Calu3 (cell line): ENCODE measurements at places on chromosomes 1 and 21.

DNA sequence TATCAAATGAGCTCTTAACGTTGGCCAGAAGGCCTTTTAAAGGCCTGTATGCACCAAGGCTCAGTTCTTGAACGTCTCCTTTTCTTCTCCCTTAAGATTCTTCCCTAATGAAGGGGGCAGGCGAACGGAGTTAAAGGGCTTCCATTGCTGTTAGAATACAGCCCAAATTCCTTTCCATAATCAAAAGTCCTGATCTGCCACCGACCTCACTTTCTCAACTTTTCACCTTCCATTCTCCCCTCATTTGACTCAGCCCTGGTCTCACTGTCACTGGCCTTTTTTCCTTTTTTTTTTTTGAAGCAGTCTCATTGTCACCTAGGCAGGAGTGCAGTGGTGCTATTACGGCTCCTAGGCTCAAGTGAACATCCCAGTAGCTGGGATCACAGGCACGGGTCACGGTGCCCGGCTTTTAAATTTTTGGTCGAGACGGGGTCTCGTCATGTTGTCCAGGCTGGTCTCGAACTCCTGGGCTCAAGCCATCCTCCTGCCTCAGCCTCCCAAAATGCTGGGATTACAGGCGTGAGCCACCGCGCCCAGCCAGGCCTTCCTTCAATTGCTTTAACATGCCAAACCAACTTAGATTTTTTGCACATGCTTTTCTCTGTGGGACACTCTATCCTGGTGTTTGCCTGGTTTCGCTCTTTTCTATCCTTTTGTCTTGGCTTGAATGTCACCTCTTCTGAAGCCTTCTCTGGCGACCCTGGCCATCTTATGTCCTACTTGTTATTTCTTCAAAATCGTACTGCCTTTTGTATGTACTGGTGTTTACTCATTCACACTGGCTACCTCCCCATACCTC, 612 bp upstream of the CMPK1 start:
- DNase-seq = no peak

DNA sequence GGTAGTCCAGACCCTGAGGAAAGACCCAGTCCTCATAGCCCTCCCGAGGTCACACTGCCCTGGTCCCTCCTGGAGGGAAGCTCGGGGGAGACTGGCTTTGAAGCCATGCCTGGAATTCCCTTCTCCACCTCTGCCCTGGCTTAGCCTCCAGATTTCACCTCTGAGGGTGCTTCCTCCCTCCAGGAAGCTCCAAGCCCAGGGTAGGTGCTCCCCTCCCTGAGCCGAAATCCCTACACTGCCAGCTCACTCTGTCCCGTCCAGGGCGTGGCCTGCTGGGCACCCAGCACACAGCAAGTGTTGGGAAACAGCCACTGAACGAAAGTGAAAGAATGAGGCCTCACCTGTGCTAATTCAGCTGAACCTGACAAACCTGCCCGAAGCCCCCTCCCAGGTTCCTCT, 6.0 kb upstream of the TNFRSF25 start:
- peak; percentile 80 for DNase-seq

GRCh38 chr1:85816606-85817005, 108.4 kb upstream of the ZNHIT6 start:
- DNase-seq = no peak

- DNase-seq = no peak
These were observed 104.2 kb upstream of the GCLM start for GRCh38 chr1:94013367-94013878.

GRCh38 chr1:20619999-20620398, 13.3 kb upstream of the PINK1 start:
- no peak for DNase-seq

- DNase-seq = no peak
These were observed 71.3 kb upstream of the LRRN2 start for GRCh38 chr1:204756811-204757210.

GRCh38 chr1:86207323-86207722, 50.8 kb upstream of the COL24A1 start:
- DNase-seq = peak; percentile 63

- DNase-seq = peak; percentile 77
These were observed 71.5 kb downstream of the HHAT start for GRCh38 chr1:210400043-210400840.

GRCh38 chr1:165287781-165288180, 68.7 kb downstream of the LMX1A start:
- no peak for DNase-seq

DNA sequence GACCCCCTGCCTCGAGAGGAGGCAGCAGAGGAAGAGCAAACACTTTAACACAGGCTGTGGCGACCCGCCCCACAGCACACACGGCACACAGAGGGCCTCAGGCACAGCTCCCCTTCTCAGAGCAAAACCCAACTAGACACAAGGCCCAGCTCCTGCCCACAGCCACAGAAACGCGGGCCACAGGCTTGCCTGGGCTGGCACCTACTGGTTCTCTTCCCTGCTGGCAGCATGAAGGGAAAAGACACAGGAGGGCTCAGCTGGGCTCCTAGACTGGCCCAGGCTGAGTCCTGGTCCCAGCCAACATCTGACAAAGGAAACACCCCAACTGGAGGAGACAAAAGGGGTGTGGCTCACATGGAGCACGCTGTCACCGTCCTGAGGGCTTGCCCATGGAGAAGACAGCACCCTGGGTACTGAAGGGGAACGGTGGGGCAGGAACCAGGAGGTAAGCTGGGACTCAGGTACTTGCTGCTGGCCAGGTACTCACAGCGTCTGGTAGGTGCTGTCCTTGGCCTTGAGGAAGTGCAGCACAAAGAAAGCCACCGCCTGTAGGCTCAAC, 3.5 kb downstream of the CD164L2 start:
- no peak for DNase-seq

DNA sequence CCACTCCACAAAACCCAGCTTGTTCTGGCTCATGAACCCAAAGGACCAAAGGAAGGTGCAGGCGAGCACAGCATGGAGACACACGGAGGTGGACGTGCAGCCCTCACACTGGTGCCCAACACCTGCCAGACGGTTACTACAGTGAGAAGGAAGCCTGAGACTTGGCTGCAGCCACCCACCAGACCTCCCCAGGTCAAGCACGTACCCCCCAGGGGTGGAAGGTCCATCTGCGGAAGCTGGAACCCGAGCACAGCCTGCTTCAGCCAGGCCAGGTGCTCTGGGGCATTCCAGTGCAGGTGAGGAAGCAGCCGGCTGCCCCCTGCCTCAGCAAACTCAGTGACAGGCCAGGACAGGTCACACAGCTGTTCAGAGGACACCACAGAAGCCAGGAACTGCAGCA, 16.0 kb upstream of the LSS start:
- no peak for DNase-seq

DNA sequence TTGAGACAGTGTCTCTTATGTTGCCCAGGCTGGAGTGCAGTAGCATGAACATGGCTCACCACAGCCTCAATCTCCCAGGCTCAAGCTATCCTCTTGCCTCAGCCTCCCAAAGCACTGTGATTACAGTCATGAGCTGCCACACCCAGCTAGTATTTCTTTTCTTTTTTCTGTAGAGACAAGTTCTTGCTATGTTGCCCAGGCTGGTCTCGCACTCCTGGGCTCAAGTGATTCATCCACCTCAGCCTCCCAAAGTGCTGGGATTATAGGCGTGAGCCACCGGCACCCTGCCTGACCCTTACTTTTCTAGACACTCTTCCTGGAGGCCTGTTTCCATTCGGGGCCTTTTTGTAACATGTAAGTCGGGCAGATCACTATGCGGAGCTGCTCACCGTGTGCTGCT, 30.1 kb upstream of the SRP9 start:
- DNase-seq = peak; percentile 61

GRCh38 chr1:55272994-55273393, 57.8 kb upstream of the USP24 start:
- DNase-seq = no peak

GRCh38 chr1:7233646-7234470, 448.6 kb downstream of the CAMTA1 start:
- no peak for DNase-seq

GRCh38 chr1:2377751-2378440, 13.5 kb downstream of the MORN1 start:
- DNase-seq = no peak

DNA sequence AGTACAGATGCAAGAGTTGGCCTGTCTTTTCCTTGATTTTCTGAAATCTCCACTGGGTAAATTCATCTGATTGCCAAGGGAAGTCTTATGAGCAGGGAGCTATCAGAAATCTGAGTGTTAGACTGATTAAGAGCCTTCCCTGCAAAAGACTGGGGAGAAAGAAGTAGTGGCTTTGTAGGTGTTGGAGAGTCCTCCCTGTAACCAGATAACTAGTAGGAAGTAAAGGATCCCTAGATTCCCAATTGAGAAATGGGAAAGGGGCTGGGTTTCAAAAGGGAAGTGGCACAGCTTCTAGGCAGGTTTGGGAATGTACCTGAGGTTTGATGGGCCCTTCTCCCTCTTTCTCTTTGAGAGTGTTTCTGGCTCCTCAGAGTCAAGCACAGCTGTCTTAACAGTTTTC, 2.1 kb downstream of the TLCD4 start:
- DNase-seq = no peak

GRCh38 chr1:12402159-12402673, 172.4 kb downstream of the VPS13D start:
- no peak for DNase-seq

GRCh38 chr1:207077470-207078377, 10.9 kb upstream of the C4BPB start:
- DNase-seq = peak; percentile 83

DNA sequence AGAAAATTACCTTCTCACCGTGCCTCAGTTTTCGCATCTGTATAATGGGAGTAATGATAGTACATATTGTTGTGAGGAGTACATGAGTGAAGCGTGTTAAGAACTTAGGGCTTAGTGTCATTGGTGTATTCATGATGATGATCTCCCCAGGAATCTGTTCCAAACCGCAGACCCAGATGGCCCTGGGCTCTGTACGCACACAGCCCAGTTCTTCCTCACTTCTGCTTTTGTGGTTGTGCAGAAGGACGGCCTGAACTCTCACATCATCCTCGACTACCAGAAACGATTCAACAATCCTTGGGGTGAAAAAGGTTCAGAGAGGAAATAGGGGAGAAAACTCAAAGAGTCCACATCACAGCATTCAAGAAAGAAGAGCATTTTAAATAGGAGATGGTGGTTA, 323.0 kb downstream of the CAMTA1 start:
- DNase-seq = no peak

DNA sequence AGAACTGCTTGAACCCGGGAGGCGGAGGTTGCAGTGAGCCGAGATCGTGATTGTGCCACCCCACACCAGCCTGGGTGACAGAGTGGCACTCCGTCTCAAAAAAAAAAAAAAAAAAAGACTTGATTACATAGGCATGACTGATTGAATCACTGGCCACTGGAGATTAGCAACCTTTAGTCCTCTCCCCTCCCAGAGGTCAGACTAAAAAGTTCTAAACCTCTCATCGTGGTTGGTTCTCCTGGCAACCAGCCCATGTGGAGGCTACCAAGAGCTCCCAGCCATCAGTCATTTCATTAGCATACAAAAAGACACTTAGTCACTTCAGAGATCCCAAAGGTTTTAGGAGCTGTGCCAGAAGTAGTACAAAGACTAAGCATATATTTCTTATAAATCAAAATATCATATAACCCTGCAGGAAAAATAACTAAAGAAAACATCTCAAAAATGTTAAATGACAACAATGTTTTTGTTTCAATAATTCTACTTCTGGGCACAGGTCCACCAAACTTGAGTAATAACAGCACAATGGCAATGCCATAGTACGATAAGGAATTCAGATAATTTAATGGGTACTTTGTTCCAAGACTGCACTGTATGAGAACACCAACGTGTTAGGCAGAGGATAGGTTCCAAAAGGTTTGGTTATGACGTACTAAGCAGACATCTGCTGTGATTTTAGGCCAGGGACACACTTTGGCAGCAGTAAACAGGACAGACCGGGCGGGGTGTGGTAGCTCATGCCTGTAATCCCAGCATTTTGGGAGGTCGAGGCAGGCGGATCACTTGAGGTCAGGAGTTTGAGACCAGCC, 18.1 kb downstream of the USP48 start:
- DNase-seq = peak; percentile 78

GRCh38 chr1:69492286-69492685, 75.4 kb upstream of the LRRC7 start:
- DNase-seq = no peak

DNA sequence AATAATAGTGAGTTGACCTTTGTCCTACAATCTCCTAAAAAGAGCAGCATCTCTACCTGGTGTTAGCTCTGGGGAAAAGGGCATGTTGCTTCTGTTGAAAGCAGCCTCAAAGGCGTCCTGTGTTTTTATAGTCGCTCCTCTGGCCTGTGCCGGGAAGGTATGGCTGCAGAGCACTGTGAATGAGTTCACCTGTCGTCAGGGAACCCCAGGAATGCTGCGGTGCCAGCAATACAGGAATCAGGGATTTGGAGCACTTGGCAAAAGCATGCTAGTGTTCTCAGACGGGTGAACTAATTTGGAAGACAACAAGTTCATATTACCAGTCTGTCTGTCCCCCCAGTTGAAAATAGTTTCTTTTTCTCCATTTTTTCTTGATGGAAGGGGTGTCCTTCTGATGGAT, 60.3 kb upstream of the PGD start:
- DNase-seq = no peak

DNA sequence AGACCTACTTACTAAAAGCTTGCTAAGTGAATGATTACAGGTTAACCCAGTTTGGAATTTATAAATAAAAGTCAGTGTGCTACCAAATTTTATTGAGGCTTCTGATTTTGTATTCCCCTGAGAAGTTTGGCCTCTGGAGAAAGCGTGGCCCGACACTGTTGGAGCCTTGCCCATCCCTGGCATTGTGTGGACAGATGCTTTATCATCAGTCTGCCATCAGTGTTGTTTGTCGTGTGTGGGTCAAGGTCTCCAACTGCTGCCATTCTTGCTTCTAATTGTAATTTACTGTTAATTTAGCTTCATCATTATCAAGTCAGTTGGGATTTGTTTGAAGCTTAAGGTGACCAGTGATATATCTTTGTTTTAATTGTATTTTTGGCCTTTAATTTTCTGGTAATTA, 62.0 kb upstream of the LPGAT1 start:
- DNase-seq = no peak

DNA sequence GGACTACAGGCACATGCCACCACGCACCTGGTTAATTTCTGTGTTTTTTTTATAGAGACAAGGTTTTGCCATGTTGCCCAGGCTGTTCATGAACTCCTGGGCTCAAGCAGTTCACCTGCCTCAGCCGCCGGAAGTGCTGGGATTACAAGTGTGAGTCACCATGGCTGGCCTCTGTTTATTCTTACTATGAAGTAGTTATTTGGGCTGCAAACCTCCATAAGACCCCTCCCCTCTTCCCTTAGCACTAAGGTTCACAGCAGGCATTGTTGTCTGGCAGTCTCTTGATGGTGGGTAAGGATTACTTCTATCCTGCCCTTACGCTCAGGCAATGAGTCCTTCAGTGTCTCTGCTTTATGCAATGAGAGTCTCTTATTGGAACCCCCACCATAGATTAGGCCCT, 51.8 kb downstream of the ANGPTL1 start:
- peak; percentile 41 for DNase-seq

- no peak for DNase-seq
These were observed 43.4 kb upstream of the NBPF3 start for GRCh38 chr1:21396516-21396915.

GRCh38 chr1:47104816-47105215, 32.4 kb upstream of the CYP4A22 start:
- DNase-seq = peak; percentile 51
